Posterior cingulate gyrus (tissue), 11 donors: ENCODE measurements at places on chromosomes 13 and 19.

DNA sequence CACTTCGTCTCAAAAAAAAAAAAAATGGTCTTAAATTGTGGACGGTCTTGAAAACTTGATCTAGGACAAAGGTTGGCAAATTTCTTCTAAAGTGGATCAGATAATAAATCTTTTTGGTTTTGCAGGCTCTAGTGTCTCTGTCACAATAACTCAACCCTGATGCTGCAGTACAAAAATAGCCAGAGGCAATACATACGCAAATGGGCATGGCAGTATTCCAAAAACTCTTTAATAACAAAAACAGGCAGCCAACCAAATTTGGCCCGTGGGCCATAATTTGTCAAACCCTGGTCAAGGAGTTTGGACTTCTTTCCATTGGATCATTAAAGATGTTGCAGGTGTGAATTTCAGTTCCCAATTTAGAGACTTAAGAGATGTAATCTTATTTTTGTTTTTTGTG lies 93.5 kb upstream of the MRI1 start:
- DNase-seq = no peak

DNA sequence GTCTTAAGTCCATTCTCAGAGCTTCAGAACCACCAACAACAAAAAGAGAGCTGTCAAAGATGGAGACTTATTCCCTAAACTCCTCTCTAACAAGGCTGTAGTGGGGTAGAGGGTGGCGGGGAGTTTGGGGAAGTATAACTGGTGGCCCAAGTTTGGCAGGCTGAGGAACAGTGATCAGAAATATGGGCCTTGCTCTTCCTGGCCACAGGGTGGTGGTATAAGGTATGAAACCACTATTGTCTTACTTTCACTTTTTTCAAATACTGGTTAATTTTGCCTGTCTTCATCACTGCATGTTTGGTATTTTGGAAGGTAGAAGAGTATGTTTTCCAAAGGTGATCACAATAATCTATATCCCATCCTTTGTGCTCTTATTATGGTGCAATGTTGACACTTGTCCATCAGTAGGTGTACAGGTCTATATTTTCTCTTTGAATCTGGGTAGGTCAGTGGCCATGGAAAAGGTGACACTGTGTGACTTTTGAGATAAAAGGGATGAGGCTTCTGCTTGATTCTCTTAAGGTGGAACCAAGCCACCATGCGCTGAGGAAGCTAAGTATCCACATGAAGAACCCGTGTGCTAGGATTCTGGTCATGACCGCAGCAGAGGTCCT lies 23.2 kb upstream of the GPC5 start:
- DNase-seq = no peak

GRCh38 chr19:18233224-18233825 lies 7.1 kb upstream of the PDE4C start:
- DNase-seq = no peak

- no peak for DNase-seq
Measured at GRCh38 chr19:2449019-2449418, 7.7 kb downstream of the LMNB2 start.

DNA sequence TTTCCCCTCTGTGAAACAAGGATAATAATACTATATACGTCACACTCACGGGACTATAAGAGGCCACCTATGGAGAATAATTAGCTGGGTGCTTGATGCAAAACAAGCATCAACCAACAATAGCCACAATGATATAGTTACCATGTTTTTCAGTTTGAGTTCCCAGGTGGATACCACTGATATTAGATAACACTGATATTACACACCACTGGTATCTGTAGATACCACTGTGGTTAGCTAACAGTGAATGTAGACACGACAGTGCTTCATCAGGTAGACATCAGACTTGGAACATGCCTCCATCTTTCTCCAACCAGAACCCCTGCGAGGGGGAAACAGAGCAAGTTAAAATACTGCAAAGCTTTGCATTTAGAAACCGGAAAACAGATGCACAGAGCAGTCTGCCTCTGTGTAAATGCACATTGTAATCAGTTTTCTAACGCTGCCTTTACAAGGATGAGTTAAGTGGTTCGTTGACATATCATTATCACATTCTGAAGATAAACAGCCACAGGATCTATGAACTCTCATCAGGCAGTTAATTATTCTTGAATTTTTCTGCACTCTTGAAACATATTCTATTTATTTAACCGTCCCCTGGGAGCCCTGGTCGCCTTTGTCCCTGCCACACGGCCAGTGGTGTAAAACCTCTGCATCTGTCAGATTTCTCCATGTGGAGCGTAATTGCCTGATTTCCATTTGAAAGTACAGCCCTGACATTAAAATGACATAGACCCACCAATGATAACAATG lies 80.7 kb downstream of the RNASEH2B start:
- DNase-seq = no peak

DNA sequence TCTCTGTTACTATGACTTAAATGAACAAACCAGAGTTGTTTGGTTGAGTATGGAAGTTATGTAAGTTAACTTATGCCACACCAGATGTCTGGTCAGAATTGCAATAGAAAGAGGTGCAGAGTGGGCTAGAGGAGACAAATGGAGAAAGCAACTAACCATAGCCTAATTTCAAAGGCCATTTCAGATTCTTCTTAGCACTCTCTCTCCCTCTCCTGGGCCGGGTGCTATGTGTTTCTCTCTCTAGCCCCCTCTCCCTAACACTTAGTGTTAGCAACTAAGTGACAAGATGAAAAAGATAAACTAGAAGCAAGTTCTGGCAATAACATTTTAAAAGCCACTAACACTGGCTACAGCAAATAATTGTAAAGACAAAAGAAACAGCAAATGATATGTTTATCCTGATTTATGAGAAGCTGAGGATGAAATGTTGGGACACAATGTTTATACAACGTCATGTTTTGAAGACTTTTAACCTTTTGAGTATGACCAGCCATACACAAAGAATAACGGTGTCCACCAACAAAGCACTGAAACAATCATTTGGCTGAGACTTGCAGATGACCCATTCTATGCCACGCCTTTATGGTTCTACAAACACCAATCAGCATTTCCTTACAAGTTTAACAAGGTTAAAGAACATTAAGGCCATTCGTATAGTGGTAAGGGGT lies 18.6 kb downstream of the SERPINE3 start:
- DNase-seq = no peak
